Fibroblast of skin of left quadriceps (primary cell): ENCODE measurements at places on chromosomes 2 and 18.
A peak's percentile ranks its signal among the peaks of the same experiment; 100 is the strongest.

GRCh38 chr2:144219979-144220378 lies 299.9 kb downstream of the ZEB2 start:
- no peak for DNase-seq

DNA sequence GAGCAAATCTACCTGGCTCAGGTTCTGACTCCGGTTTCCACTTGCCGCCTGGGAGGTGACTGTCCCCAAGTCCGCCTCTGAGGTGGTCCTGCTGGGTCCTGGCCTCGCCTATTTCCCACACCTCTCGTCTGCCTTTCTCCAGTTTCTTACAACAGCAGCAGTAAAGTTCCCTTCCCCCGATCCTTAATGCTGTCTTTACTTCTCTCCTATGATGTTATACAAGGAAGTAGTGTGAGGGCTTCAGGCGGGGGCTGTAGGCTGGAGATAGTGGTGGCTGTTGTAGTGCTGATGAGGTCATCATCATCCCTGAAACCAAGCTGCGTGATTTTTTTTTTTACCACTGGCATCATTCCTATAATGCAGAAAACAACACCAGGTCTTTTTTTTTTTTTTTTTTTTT lies 18.9 kb downstream of the TGIF1 start:
- no peak for DNase-seq

DNA sequence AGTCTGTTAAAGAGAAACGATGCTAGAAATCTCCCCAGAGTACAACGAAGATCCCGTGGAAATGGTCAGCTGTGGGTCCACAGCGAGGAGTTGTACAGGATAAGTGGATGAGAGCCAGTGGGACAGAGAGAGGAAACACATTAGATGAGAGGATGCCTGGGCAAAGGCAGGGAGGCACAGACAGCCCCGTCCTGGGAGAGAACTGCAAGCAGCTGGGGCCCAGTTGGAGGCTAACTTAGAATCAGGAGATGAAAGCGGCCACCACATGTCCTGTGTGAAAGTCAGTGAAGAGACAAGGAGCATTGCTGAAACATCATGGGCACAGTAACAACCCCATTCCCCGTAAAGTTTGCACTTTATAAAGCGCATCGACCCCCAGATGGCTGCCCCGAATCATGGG lies 157.5 kb downstream of the RAPGEF4 start:
- no peak for DNase-seq

- DNase-seq: peak; percentile 40
Measured at GRCh38 chr2:172998547-172999272, 76.9 kb upstream of the MAP3K20 start.

DNA sequence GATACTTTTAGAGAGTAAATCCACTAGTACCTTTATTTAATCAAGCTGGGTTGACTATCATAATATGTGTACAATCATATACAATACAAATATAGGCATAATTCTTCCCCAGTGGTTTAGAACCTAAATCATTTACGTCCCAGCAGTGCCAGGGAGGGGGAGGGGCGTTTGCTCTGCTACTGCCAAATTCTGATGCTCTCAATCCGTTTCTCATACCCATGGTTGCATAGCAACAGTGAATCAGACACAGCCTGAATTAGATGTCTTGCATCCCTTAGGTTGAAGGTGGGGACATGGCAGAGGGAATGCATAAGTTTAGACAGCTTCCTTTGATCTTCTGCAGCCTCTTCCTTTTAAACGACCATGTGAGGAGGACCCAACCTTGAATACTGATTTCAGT lies 135.4 kb downstream of the ABCA12 start:
- no peak for DNase-seq

DNA sequence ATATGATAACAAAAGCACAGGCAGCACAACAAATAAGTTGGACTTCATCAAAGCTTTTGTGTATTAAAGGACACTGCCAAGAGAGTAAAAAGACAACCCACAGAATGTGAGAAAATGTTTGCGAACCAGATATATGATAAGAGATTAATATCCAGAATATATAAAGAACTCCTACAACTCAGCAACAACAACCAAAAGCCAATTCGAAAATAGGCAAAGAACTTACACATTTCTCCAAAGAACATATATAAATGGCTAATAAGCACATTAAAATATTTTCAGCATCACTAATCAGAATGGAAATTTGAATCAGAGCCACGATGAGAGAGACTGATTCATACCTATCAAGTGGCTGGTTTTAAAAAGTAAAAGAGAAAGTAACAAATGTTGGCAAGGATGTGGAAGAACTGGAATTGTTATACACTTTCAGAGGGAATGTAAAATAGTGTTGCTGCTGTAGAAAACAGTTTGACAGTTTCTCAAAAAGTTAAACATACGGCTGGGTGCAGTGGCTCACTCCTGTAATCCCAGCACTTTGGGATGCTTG lies 25.2 kb downstream of the EPB41L5 start:
- DNase-seq: no peak

DNA sequence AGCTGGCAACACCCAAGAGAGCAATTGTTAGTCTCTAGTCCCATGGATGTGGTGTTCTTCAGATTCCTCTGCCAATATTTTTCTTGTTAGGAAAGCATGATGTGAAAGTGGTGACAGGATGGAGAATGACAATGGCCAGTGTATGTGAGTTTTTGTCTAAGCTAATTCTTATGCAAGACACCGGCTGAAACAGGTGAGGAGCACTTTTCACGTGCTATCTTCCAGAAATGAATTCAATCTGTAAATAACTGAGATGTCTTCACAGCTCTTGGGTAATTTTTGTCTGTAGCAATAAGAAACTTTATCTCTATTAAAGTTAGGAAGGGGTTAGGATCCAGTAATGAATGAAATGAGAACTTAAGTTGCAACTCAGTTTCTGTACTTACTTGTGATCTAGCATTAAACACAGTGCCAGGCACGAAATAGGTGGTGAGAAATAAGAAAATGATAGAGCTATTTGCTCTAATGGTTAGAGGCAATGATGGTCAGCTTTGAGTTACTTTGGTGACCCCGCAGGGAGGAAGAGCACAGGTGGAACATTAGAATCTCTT lies 676 bp upstream of the AGPS start:
- no peak for DNase-seq

- DNase-seq: no peak
Measured at GRCh38 chr2:162103443-162104009, 29.5 kb upstream of the DPP4 start.

GRCh38 chr2:64448041-64448426 lies 5.9 kb upstream of the LGALSL start:
- no peak for DNase-seq

DNA sequence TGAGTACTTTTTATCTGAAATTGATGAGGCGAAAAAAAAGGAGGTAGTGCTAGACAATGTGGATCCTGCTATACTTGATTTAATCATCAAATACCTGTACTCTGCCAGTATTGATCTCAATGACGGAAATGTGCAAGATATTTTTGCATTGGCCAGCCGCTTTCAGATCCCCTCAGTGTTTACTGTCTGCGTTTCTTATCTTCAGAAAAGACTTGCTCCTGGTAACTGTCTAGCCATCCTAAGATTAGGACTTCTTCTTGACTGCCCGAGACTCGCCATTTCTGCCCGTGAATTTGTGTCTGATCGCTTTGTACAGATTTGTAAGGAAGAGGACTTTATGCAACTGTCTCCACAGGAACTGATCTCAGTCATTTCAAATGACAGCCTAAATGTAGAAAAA lies 453 bp downstream of the KLHL41 start:
- DNase-seq: no peak

DNA sequence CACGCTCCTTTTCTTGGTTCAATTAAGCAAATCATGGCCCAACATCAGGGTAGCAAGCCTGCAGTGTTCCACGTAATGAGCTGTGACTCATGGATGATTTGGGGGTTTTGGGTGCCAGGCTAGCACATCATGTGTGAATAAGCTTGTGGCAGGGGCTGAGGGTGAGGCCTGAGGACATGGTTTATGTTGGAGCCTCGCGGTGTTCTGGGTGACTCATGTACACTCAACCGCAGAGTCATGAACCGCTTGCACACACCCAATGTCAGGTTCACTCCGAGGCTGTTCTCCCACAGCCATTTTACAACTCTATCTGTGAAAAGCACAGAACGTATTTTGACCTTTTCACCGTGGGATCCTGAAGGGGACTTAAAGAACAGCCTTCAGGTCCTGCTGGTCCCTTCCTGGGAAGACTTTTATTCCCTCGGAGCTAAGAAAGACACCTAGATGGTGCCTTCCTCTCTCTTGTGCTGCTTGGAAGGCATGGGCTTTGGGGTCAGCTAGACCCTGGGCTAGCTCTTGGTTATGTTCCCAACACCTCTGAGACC lies 139.9 kb upstream of the ZEB2 start:
- peak; percentile 77 for DNase-seq

DNA sequence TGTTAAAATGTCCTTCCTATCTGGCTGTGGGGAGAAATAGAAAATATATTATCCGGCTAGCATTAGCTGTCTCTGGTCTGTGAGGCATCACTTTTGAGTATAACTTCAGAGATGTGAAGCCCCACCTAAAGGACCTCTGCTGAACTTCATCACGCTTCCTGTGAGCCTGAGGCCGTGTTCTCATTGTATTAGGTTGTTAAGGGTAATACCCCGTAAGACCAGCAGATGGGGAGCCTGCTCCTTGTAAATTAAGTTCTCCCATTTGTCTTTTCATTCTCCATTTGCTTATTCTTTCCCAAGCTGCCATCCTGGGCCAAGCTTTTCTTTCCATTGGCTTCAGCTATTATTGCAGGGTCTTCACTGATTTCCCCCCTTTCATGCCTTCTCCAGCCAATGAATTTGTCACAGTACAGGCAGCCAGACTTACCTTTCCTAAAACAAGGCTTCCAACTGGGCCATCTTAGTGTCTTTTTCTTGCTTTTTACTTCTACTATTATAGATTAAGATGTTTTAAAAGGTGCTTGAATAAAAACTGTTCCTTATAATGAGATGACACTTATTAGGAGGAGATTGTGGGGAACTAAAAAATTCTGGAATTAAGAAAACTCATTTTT lies 12.4 kb downstream of the NIF3L1 start:
- peak; percentile 75 for DNase-seq

- no peak for DNase-seq
Measured at GRCh38 chr2:102194609-102195268, 7.9 kb downstream of the IL1RL2 start.

- DNase-seq: no peak
Measured at GRCh38 chr2:12722447-12723316, 5.9 kb downstream of the TRIB2 start.

- no peak for DNase-seq
Measured at GRCh38 chr2:151907286-151908203, 79.3 kb upstream of the ARL5A start.

DNA sequence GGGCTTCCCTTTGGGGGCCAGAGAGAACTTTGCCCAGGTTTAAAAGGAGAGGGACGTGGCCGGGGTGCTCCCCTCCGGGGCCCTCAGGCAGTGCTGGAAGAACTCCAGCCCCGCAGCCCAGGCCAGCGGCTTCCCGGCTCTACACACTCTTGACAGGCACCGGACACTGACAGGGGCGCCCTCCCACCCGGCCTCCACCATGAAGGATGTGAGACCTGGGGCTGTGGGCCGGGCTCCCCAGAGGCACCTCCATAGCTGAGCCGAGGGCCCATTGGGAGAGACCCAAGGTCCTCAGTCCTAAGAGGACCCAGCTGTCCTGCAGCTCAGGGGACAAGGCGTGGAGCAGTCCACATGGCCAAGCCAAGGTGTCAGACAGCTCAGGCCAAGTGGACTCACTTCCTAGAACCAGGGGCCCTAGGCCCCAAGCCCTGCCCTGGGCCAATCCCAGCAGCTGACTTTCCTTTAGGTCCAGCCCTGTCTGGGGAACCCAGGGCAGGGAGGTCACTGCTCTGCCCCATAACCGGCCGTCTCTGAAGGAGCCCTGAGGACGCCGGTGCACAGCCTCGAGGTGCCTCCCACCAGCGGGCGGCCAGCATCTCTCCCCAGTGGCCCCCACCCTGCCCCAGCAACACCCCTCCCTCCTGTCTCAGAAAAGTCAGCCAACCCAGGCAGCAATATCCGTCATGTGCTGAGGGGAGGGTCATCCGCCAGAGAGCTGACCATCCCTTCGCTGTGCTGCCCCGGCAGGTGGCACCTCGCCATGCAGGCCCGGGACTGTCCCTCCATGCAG lies 51.8 kb downstream of the BIN1 start:
- DNase-seq: no peak

DNA sequence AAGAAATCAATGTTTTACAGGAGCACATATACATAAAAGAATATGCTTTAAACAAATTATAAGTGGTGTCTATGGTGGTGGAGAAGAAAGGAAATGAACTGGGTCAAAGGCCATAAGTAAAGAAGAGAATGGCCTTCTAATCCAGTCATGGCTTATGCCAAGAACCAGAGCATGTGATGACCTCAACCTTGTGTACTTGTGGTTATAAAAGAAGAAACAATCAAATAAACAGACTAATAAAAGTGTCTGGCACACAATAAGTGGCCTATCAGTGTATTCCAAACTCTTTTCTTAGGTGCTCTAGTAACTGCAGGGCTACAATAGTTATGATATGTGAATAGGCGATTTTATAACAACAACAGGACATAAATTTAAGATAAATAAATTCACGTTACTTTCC lies 2.6 kb downstream of the SERPINB11 start:
- DNase-seq: no peak

GRCh38 chr2:191318729-191319078 lies 73.5 kb downstream of the MYO1B start:
- peak; percentile 57 for DNase-seq

GRCh38 chr2:88048541-88048940 lies 7.0 kb downstream of the KRCC1 start:
- DNase-seq: no peak

DNA sequence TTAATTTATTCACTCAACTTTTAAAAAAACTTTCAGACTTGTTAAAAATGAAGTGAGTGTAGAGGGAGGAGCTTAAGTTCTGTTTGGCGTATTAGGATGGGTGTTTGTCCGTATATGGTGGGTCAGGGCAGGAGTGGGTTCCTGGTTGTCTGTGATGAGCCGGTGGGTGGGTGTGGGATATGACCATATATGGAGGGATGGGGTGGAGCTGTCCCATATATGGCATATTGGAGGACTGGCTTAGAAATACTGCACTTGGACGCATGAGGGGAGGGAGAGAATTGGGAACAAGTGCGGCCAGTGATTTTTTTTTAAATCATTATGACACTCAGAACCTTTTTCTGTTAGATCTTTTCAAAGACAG lies 1.5 kb downstream of the KDM3A start:
- peak; percentile 81 for DNase-seq

DNA sequence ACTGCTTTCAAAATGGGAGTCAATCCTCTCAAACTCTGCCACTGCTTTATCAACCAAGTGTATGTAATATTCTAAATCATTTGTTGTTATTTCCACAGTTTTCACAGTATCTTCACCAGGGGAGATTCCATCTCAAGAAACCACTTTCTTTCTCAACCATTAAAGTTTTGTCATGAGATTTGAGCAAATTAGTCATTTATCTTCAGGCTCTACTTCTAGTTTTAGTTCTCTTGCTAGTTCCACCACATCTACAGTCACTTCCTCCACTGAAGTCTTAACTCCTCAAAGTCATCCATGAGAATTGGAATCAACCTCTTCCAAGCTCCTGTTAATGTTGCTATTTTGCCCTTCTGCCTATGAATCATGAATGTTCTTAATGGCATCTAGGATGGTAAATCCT lies 545.8 kb downstream of the ARHGAP15 start:
- no peak for DNase-seq

DNA sequence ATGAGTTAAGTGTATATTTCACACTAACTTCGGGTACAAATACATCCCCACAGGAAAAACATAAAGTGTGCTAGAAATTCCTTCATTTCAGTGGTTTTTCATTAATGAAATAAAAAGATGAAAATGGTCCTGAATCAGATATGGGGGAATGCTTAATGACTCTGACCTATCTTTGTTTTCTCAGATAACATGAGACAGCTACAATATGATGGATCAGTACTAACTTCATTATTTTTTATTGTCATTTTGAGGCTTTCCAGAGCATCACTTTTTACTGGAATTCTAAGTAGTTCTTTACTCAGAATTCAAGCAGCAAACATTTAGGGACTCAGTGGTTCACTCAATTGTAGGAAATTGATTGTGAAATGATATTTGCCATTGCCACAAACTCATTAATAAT lies 2.8 kb downstream of the SYT4 start:
- DNase-seq: no peak
